HFF-Myc (cell line): ENCODE measurements at places on chromosomes 5 and 9.
A peak's percentile ranks its signal among the peaks of the same experiment; 100 is the strongest.

- no peak for DNase-seq
Observed at GRCh38 chr5:112221128-112221527, 197.9 kb downstream of the EPB41L4A start.

DNA sequence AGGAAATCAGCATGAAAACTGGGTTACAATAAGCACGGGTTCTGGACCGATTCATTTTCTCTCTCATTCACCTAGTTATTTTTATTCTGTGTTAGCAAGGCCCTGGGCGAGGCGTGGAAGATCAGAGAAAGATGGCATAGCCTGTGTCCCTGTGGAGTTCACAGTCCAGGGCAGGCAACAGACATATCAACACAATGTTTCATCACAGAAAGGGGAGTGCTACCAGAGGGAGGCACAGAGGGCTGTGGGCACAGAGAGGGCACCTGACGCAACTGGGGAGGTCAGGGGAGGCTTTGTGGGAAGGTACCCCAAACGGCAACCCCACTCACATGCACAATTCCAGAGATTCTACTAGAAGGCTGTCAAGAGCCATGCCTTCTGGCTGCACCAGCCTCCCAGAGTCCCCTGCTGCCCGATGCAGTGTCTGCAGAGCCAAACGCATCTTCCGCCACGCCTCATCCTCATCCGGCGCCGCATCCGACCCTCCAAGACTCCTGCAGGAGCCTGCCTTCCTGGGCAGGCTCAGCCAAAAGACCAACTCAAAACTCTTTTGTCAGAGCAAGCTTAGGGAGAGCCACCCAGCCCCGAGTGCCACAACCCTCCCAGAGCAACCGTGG is 1.4 kb downstream of the FAM193B start:
- no peak for DNase-seq

- DNase-seq = no peak
Observed at GRCh38 chr5:125112196-125112595, 365.8 kb upstream of the ZNF608 start.

GRCh38 chr9:98533132-98533531 is 175.6 kb downstream of the GABBR2 start:
- no peak for DNase-seq

GRCh38 chr5:82413302-82414040 is 135.3 kb upstream of the RPS23 start:
- DNase-seq = no peak

DNA sequence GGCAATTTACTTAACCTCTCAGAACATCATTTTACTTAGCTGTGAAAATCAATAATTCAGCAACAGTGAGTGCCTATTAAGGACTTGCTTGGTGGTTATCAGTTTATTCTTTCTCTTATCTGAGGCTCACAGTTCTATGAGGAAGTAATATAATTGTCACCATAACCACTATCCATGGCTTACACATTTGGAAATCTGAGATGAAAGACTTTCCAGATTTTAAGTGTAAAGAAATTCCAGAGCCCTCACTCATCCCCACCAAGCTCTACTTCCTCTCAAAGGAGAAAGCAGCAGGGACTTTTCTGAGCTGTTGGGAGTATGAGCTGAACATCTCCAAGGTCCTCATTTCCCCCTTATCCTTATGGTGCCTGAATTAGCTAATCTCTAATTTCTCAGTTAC is 321.5 kb downstream of the FBXL7 start:
- DNase-seq = peak; percentile 26

DNA sequence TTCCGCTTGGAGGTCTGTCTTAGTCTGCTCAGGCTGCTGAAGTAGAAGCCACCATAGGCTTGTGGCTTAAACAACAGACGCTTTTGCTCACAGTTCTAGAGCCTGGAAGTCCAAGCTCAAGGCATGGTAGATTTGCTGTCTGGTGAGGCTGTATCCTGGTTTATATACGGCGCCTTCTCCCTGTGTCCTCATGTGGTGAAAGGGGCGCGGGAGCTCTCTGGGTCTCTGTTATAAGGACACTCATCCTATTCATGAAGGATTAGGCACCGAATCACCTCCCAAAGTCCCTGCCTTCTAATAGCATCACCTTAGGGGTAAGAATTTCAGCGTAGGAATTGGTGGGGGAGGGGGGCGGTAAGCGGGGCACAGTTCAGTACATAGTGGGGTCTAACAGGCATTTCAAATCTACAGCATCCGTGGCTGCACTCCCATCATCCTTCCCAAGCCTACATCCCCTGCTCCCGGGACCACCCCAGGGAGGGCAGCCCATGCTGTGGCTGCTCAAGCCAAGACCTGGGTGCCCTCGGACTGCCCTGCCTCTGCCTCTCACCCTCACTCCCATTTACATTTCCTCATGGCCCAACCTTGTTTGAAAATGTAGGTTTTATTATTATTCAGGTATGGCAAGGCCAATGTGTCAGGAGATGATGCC is 15.1 kb upstream of the LPCAT1 start:
- DNase-seq = no peak

DNA sequence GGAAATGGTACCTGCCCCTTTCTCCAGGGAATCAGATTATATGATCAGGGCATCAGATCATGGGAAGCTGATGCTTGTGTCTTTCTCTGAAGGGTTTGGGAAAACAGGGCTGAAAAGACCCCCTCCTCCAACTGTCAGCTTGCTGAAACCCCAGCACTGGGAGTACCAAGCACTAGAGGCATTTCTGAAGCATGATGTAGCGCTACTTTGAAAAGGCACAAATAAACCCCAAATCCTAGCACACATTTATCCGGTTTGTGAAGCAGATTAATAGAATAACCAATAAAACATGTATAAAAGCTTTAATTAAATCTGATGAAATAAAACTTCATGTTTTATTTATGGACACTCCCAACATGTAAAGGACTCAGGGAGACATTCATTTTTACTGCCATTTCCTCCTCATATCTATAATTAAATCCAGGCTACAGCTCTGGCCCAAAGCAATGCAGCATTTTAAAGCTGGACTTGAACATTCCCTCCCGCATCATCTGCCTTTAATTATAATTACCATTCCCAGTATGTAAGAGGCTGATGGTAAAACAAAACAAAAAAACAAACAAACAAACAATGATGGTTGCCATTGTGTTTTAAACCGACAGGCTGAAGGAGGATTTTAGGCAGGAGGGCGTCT is 298.2 kb upstream of the RFX3 start:
- DNase-seq = peak; percentile 75

- no peak for DNase-seq
Observed at GRCh38 chr5:111691508-111691907, 65.5 kb downstream of the NREP start.

DNA sequence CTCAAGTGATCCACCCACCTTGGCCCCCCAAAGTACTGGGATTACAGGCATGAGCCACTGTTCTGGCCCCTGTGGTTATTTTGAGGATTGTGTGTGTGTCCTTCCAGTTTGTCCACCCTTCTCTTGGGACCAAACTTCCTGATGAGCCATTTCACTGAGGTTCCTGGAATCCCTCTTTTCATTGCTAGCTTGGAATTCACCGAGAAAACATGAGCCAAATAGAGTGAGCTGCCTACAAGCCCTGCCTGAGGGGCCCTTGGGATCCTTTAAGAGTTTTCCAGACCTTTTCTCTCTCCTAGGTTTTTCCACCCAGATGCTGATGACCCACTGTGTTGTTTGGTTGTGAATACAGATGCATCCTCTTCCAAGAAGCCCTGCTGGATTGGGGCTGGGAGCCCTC is 13.2 kb upstream of the KIF12 start:
- DNase-seq = no peak

GRCh38 chr9:114244570-114244969 is 78.3 kb upstream of the ORM1 start:
- DNase-seq = no peak

- DNase-seq = no peak
Observed at GRCh38 chr5:179228341-179229121, 116.7 kb downstream of the ADAMTS2 start.

DNA sequence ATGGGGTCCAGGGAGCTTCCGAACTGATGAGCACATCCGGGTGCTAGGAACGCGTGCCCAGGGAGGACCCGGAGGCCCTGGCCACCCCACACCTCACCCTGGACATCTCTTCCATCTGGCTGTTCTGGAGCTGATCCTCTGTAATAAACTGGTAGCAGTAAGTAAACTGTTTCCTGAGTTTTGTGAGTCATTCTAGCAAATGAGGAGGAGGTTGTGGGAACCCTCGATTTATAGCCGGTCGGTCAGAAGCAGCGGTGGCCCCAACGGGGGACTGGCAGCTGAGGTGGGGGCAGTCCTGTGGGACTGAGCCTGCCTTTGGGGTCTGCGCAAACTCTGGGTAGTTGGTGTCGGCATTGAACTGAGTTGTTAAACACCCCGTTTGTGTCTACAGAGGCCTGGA is 15.4 kb upstream of the UBAC1 start:
- no peak for DNase-seq

GRCh38 chr5:177438468-177438867 is 8.1 kb upstream of the PRR7 start:
- no peak for DNase-seq

- DNase-seq = no peak
Observed at GRCh38 chr5:89948977-89949376, 460.6 kb downstream of the CETN3 start.

DNA sequence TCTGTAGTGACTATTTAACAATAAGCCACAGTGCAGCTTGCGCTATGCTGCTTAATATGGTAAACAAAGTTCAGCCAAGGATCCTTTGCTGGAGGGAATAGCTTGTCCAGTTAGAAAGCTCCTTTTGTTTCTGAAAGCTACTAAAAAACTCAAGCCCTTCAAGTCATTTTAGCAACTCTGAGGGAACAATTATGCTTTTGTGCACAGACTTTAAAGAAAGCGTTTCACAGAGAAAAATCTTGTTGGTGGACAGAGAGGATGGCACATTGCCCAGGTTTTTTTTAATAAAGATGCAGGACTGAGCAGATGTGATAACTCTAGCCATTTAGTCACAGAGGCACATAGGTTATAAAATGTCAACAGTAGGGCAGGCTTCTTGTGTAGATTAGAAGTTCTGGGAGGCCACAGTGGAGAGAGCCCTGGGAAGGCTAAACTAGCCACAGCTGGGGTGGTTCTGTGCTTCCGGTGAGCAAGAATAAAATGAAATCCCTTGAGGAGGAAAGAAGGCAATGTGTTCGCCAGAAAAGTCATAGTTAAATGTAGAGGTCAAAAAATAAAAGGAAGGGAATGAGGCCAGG is 63.4 kb downstream of the ALDH7A1 start:
- no peak for DNase-seq

GRCh38 chr5:66129144-66129543 is 15.0 kb upstream of the SREK1 start:
- DNase-seq = no peak

- no peak for DNase-seq
Observed at GRCh38 chr5:66426259-66427138, 169.7 kb upstream of the MAST4 start.

- no peak for DNase-seq
Observed at GRCh38 chr9:13432904-13433303, 153.4 kb upstream of the MPDZ start.

DNA sequence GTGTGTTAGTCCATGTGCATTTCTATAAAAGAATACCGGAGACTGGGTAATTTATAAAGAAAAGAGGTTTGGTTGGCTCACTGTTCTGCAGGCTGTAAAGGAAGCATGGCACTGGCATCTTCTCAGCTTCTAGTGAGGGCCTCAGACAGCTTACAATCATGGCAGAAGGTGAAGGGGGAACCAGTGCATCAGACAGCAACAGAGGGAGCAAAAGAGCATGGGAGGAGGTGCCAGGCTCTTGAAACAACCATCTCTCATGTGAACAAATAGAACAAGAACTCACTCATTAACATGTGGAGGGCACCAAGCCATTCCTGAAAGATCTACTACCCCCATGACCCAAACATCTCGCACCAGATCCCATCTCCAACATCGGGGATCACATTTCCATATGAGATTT is 89.2 kb upstream of the IL33 start:
- DNase-seq = no peak

GRCh38 chr5:147855774-147856069 is 22.8 kb upstream of the SCGB3A2 start:
- DNase-seq = no peak

DNA sequence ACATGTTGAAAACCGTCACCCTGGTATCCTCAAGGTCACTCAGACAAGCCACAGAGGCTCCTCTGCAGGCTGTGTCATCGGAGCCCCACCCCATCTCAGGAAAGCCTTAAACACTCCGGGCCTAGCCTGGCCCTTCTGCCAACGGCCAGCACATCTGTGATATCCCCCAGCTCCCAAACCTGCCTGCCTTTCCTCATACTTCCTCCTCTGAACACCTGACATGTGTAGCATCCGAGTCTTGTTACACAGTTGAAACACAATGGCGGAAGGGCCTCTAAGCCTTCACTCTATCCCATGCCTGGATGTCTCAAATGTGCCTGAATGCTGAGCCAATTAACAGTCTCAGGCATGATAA is 32.9 kb upstream of the TGFBR1 start:
- no peak for DNase-seq

GRCh38 chr5:100709771-100710170 is 174.6 kb downstream of the FAM174A start:
- DNase-seq = no peak

DNA sequence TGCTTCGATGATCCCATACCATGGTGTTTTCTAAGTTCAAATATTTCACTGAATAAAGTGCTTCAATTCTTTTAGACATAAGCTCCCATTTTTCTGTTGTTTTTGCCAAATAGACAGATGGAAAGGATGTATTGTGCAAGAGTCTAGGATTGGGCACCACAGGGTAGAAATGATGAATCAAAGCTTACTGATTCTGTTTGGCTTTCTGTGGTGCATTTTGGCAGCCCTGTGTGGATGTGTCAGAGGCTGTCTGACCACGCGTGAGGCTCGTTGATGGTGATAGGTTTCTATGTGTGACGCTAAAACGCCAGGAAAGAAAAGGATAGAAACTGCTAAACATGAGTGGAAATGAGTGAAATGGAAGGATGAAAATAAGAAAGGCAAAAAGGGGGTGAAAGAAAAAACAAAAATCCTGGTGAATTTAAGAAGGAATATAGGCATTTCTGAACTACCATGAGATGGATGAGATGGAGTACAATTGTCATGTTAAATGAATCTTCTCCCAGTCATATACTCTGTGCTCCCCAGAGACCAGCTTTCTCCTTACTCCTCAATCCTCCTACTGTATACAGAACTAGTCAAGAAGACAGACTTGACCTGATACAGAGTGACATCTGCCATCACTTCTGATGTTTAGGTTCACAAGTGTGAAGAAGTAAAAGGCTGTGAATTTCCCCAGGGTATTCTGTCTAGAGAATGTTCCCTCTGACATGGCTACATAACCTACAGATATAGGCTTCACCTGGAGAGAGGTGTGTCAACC is 54.4 kb downstream of the ANKH start:
- no peak for DNase-seq

DNA sequence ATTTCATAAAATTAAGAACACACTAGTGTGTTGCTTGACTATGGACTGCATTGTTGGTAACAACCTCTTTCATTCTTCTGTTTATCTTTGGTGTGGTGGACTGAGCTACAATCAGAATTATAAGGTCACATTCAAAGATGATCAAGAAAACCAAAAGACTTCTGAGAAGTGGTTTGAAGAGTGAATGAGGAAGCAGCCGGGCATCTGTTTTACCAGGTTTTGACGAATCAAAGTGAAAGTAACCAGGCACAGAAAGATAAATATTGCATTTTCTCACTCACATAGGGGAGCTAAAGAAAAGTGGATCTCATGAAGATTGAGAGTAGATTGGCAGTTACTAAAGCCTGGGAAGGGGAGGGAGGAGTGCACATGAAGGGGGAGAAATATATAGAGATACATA is 589.1 kb downstream of the ZNF608 start:
- no peak for DNase-seq
